ENCODE measurements at places on chromosomes 5 and 9. TPM values are rescaled to one million over a fixed set of nuclear protein-coding genes. Genes with fewer than 3 reads are reported as not detected.
A peak's percentile ranks its signal among the peaks of the same experiment; 100 is the strongest.

Gene APBA1
- 0.26 TPM for polyA plus RNA-seq

Gene SMIM3
- 4.3 TPM for polyA plus RNA-seq

Gene RETREG1
- polyA plus RNA-seq: 3.8 TPM

- no peaks in the 10 kb centered on the region for H3K27me3 ChIP-seq
- no peak for DNase-seq
- H3K36me3 ChIP-seq: no peaks in the 10 kb centered on the region
- H3K4me3 ChIP-seq: no peak overlapping the region
These were observed 86.0 kb upstream of the PLPP1 start for GRCh38 chr5:55620766-55621160.

- H3K4me1 ChIP-seq: no peaks in the 10 kb centered on the region
- H3K27me3 ChIP-seq: no peaks in the 10 kb centered on the region
- H3K36me3 ChIP-seq: no peaks in the 10 kb centered on the region
- no peak overlapping the region for H3K4me3 ChIP-seq
These were observed 662.0 kb upstream of the CHD1 start for GRCh38 chr5:99590806-99591205.

DNA sequence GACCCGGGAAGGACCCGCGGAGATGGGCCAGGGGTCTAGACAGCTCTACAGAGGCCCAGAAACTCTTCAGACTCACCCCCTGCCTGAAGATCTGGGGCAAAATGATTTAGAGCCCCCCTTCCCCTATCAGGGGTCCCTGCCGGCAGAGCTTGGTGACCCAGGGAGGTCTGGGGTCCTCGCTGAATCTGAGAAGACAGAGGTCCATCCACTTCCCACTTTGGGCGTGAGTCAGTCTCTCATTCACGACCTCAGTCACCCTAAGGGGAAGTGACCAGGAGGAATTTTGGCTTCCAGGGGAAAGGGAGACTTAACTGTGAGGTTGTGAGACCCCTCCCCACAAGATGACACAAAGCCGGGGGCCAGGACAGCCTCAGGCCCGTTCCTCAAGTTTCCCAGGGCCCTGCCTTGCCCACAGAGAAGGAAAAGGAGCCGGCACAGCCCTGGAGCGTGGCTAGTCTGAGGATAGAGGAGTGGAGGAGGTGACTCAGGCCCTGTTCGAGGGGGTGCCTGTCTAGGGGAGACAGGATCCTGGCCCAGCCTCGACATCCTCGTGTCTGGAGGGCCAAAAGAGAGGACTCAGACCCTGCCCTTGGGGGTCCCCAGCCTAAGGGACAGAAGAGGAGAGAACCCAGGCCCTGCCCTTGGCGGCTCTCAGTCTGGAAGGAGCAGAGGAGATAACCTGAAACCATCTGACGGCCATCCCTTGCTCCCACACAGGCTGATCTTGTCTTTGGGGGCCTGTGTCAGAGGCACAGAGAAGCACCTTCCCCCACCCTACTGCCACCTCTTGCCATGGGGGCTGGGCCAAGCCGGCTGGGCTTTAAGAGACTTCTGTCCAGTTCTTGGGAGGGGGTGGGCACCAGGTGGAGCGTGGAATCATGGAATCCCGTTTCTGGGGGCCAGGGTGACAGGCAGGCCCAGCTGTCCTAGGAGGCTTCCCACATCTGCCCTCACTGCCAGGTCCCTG is 889 bp downstream of the PDLIM4 start:
- H3K27ac ChIP-seq: no peak overlapping the region
- H3K27me3 ChIP-seq: peaks cover 11% of the 10 kb centered on the region
- no peak for DNase-seq
- no peaks in the 10 kb centered on the region for H3K36me3 ChIP-seq
- H3K4me3 ChIP-seq: peak overlapping the region; percentile 70

DNA sequence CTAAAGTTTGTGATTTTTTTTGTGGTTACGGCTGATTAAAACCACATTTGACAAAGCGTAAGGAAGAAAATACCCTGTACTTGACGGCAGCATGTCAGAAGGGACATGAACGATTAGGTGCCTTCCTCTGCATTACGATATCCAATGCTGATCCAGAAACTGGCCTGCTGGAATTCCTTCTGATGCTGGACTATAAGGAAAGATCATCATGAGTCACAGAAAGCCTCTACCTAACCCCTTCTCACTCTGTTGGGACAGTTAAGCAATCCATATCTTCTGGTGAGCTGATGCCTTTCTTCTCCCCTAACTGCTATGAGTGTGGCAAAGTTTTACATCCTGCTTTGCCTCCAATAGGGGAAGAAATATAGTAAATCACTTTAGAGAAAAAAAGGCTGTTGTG is 78.4 kb upstream of the PAPPA start:
- no peaks in the 10 kb centered on the region for H3K27me3 ChIP-seq
- H3K4me1 ChIP-seq: no peaks in the 10 kb centered on the region
- no peak overlapping the region for H3K4me3 ChIP-seq
- no peaks in the 10 kb centered on the region for H3K36me3 ChIP-seq
- no peak for DNase-seq

Gene CMBL
- 23.5 TPM for polyA plus RNA-seq

DNA sequence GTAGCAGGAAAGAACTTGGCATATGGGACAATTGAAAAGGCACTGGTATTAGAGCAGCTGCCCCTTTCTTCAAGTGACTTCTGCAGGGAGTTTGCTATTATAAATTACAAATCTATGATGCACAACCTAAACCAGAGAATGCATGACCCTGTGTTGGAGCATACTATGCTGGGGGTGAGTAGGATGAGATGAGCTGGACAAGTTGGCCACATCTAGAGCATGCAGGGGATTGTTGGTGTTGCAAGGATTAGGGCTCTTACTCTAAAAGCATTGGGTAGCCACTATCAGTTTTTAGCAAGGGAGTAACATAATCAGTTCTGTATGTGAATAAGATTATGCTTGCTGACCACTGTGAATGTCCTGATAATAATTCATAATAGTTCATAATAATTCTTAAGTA is 186.7 kb downstream of the KIAA0825 start:
- H3K36me3 ChIP-seq: no peaks in the 10 kb centered on the region
- no peak for DNase-seq
- H3K27ac ChIP-seq: no peak overlapping the region
- no peaks in the 10 kb centered on the region for H3K27me3 ChIP-seq
- no peaks in the 10 kb centered on the region for H3K4me1 ChIP-seq

GRCh38 chr5:111997308-111997707 is 240.3 kb upstream of the NREP start:
- no peak overlapping the region for H3K4me3 ChIP-seq
- H3K36me3 ChIP-seq: no peaks in the 10 kb centered on the region

DNA sequence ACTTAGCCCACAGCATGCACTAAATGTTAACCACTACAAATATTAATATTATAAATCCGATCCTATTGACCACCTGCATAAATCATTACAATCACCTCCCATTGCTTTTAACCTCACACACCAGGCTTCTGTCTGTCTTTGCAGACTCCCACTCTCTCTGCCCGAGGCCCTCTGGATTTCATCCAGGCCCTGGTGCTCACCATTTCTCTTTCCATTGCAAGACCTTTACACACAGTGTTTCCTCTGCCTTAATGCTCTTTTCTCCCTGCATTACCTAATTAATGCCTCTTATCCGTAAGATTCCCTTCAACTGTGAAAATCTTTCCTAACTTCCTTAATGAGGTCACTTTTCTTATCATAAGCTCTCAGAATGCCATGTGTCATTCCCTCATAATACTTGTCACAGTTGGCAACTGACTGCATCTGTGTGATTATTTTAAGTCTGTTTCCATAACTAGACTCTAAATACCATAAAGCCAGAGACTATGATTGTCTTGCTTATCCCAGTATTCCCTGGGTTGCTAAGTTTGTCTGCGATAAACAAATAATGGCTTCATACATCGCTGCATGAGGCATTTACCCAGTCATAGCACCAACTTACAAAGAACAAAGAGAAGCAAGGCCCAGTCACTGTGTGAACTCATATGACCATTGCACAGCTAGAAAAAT is 155.1 kb downstream of the CCDC192 start:
- H3K27me3 ChIP-seq: no peaks in the 10 kb centered on the region
- H3K4me1 ChIP-seq: no peaks in the 10 kb centered on the region
- no peak overlapping the region for H3K4me3 ChIP-seq

Gene MCIDAS
- polyA plus RNA-seq: not detected

DNA sequence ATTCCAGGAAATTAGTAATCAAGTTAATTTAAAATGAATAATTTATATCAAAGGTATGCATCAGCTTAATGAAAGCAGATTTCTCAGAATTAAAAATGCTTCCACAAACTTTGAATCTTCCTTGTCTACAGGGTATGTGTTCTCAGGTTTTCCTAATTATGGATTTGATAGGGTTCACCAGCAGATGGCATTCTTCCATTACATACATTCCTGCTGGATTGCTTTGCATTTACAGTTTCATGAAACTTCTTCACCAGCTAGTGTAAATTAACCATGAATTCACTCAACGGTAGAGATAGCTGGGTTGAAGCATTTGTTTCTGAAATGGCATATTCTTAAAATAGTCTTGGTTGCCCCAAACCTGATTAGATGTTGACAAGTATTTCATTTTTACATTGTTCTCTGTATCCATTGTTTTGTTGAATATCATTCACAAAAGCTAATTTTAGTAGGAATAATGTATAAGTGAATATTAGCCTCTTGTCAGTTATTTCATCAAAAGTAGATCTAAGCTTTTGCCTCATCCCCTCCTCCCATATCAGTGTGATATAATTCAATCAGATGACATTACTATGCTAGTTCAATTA is 68.7 kb upstream of the WDR41 start:
- no peak overlapping the region for H3K4me3 ChIP-seq
- no peaks in the 10 kb centered on the region for H3K27me3 ChIP-seq
- peak; percentile 79 for DNase-seq
- H3K27ac ChIP-seq: no peak overlapping the region

DNA sequence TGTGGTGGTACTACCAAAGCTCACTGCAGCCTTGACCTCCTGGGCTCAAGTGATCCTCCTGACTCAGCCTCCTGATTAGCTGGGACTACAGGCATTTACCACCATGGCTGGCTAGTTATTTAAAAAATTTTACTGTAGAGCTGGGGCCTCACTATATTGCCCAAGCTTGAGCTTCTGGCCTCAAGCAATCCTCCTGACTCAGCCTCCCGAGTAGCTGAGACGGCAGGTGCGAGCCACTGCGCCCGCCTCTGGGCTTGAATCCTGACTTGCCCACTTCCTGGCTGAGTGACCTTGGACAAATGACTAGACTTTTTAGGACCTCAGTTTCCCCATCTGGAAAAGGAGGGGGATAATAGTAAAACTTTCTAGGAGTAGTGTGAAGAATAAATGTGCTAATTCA is 32.1 kb downstream of the NCS1 start:
- H3K4me3 ChIP-seq: no peak overlapping the region
- H3K36me3 ChIP-seq: no peaks in the 10 kb centered on the region
- H3K4me1 ChIP-seq: peaks cover 9% of the 10 kb centered on the region
- H3K27ac ChIP-seq: no peak overlapping the region
- no peak for DNase-seq

DNA sequence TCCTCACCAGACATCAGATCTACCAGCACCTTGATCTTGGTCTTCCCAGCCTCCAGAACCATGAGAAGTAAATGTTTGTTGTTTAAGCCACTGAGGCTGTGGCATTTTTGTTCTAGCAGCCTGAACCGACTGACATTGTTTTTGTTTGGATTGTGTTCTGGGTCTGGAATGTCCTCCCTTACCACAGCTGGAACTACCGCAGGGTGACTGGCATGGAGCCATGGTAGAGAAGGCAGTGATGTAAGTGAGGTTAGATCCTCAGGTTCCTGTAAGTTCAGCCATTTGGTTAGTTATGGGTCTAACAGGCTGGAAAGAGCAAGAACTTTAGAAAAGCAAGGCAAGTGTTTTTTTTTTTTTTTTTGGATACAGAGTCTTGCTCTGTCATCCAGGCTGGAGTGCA is 209.3 kb downstream of the DAB2IP start:
- no peak overlapping the region for H3K4me3 ChIP-seq
- no peaks in the 10 kb centered on the region for H3K36me3 ChIP-seq

DNA sequence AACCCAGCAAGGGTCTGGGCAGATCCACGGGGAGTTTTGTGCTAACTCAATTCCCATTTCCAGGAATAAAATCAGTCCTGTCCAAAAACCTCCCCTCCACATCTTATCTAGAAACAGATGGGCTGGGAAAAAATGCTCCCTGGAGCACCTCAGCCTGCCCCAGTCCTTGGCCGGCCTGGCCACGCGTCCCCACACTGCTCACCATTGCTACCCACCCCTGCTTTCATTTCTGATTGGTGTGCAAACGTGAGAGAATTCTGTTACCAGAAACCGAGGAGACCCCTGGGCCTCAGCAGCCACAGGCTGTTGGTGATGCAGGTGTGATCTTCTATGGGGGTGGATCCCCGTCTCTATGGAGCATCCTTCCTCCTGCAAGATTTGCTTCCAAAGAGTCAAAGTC is 38.0 kb upstream of the OLFM1 start:
- no peaks in the 10 kb centered on the region for H3K4me1 ChIP-seq
- H3K4me3 ChIP-seq: no peak overlapping the region
- H3K36me3 ChIP-seq: no peaks in the 10 kb centered on the region
- no peak overlapping the region for H3K27ac ChIP-seq
- H3K27me3 ChIP-seq: no peaks in the 10 kb centered on the region

DNA sequence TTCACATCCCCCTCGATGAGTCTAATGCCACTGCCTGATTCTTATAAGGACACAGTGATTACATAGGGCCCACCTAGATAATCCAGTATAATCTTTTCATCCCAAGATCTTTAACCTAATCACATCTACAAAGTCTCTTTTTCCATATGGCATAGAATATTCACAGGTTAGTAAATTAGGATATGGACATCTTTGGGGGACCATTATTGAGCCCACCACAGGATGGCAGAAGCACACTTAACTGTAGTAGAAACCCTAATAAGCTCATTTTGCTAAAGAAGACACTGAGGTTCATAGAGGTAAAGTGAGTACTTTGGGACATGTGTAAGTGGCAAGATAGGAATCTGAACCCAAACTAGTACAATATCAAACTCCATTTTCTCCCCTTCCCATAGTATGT is 38.9 kb downstream of the ASTN2 start:
- H3K4me1 ChIP-seq: peaks cover 47% of the 10 kb centered on the region
- H3K36me3 ChIP-seq: no peaks in the 10 kb centered on the region
- no peak overlapping the region for H3K27ac ChIP-seq

DNA sequence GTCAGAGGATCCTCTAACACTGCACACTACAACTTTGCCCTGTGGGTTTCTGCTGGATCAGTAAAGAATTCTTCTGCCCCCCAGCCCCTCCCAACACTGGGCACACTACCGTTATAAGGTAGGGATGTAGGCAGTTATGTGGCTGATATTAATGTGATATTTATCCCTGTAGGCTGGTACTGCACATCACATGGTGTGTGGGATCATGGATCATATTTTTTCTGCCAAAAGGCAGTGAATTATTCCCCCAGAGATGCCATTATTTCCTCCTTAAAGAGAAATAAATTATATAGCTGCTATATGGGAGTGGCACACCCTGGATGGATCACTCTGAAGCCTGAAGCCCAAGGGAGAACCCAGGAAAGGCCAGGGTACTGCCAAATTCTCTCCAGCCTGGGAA is 69.5 kb downstream of the SV2C start:
- H3K36me3 ChIP-seq: no peaks in the 10 kb centered on the region
- no peak overlapping the region for H3K27ac ChIP-seq
- no peaks in the 10 kb centered on the region for H3K27me3 ChIP-seq
- no peaks in the 10 kb centered on the region for H3K4me1 ChIP-seq
- H3K4me3 ChIP-seq: no peak overlapping the region

- no peaks in the 10 kb centered on the region for H3K36me3 ChIP-seq
- no peaks in the 10 kb centered on the region for H3K4me1 ChIP-seq
- H3K4me3 ChIP-seq: no peak overlapping the region
- H3K27me3 ChIP-seq: peaks cover 30% of the 10 kb centered on the region
- DNase-seq: no peak
These were observed 233.9 kb upstream of the TBCA start for GRCh38 chr5:78009937-78010527.

- peaks cover 8% of the 10 kb centered on the region for H3K4me1 ChIP-seq
- no peak overlapping the region for H3K27ac ChIP-seq
- peak; percentile 38 for DNase-seq
- no peak overlapping the region for H3K4me3 ChIP-seq
These were observed 44.5 kb downstream of the CCDC125 start for GRCh38 chr5:69288069-69288468.
